ENCODE measurements at places on chromosomes 11 and 22.

DNA sequence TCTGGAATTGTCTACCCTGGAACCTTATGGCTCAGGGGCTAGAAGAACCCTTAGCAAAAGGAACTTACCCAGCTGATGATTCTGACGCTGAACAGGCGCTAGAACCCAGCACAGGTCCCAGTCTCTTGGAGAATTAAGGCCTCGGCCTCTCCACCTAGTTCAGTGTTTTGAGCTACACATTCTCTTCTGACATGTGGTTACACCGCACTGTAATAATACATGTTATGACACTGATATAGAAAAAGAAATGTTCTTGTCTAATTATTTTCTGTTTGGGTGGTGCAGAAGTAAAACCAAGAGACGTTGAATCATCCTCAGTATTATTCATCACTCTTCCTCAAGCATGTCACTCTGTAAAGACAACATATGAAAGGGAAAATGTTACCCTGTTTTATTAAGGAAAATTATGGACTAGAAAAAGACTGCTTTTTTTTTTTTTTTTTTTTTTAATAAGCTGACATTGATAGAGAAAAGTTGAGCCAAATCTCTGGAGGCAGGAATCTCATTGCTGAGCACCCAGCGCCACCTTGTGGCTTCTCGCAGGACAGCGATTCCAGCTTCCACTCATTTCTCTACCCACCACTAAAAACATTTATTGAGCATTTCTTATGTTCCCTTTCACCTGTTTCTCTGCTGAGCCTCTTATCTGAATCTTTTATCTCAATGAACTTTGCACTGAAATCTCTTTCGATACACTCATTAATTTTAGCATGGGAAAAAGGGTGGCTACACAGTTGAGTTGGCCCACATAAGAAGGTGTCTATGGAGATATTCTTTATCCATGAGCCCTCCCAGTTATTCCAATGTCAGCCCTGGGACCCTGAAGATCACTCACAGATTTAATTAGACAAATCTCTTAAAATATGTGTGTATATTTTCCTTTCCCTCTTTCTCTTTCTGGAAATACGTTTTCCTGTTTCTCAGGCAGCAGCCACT lies 12.6 kb upstream of the APLNR start:
- DNase-seq: peak; percentile 39

DNA sequence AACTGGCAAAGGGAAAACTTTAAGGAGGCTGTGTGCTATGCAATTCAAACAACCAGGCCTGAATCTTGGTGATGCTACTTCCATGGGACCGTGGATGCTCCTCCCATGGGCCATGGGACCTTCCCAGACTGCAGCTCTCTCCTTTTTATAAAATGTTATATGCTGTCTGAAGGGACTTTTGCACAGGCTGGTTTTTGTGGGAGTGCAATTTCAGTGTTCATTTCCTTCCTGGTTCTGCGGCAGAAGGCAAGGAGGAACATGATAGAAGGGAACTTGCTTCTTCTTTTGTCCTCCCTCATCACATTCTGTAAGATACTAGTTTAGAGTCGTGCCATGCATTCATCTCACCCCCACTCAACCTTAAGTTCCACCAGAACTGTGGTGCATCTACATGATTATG lies 68.9 kb downstream of the C11orf58 start:
- no peak for DNase-seq

DNA sequence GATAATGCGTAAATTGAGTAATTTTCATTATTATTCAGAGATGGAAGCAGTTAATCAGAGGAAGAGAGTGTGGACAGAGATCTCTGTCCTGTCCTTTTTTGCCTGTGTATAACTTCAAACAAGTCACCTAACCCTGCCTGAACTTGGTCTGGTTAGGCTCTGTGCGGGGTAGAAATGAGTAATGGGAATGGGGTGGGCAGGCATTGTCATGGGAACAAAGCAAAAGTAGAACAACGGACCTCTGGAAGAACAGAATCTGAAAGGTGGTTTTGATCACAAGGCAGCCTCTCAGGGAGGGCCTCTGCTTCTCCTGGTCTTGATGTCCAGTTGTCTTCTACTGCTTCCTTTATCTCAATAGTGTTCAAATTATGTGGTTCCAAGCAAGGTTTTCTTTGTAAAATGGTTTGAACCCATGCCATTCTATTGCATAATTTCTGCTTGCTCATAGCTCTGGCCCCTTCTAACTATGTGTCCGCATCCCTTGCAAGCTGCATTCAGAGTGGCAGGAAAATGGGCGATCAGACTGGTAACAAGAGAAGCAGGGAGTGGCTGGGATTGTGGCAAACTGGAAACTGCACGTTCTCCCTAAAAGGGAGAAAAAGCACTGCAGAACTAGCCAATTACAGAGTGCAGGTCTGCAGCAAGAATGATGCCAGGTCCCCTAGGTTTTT lies 76.1 kb downstream of the PRR5L start:
- DNase-seq: no peak

GRCh38 chr11:120125024-120125423 lies 12.9 kb downstream of the TRIM29 start:
- no peak for DNase-seq

DNA sequence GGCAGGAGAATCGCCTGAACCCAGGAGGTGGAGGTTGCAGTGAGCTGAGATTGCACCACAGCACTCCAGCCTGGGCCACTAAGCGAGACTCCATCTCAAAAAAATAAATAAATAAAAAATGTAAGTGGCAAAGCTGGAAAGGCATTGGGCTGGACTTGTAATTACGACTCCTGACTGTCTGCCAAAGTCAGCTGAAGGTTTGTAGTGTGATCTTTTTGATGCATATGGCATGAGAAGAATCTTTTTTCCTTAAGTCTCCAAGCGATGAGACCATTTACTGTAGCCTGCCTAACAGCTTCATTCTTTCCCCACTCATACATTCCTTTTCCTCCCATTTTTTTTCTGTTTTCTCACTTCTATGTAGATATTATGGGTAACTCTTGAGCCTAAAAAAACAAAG lies 24.8 kb downstream of the CTNND1 start:
- DNase-seq: no peak

DNA sequence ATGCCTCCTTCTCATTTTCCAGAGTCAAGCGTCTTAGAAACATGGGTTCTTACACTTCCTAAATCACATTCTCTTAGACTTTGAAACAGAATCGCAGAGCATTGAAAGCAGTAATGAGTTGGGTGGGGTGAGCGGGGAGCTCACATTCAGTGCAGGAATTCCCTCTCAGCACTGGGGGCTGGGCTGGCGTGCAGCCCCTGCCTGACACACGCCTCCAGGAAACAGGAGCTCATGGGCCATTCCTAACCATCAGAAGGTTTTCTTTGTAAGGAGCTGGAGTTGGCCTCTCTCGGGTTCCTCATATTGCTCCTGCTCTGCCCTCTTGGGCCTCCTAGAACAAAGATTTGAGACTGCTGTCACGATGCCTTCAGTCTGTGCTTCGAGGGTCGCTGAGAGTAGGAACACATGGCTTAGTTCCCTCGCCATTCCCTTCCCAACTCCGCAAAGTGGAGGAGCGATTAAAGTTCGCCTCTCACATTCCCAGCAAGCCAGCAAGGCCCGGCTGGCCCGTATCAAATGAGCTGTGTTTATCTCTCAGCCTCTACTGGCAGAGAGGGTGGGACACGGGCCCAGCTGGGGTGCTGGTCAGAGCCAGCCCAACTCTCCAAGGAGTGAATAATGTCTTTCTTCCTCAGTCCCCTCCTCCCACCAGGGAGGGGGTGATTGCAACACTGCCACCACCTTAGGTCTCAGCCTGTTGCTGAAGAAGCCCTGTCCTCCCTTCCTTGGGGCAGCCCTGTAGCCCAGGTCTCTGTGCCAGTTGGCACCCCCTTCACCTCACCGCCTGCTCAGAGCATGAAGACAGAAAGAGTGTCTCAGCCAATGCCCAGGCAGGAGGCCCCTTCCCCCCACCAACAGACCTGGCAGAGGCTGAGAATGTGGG lies 10.4 kb downstream of the CHRDL2 start:
- DNase-seq: no peak

GRCh38 chr11:9693801-9694553 lies 30.1 kb downstream of the SWAP70 start:
- no peak for DNase-seq

DNA sequence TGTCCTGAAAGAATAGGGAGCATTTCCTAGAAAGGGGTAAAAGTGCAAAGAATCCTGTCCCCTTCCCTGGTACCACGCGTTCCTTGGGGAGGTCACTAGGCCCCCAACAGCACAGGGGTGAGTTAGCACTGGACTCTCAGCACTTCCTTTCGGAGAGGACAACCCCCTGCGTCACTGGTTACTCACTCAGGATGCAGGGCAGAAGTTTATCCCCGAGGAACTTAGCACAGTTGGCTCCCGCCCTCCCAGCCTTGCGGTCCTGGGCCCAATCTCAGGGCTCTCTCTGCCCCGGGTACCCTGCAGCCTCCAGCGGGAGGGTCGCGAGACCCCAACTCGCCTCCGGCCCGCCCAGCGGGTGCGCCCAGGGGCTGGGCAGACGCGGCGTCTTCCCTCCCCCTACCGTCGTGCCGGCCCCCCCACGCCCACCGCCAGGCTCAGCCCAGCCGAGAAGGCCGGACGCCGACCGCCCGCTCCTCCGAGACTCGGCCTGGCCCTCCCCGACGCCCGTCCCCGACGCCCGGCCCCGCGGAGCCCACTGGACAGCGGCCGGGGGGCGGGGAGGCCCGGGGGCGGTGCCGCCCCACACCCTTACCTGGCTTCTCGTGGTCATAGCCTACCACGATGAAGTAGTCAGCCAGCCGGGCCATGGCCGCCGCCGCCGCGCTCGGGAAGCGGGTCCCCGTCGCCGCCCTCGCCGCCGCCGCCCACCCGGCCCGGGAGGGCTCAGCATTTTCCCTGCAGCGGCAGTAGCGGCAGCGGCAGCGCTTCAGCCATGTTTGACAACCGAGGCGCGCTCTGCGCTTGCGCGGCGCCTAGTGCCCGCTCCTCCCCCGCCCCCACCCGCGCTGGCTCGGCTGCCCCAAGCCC lies at the start of gene SBF2:
Gene SBF2, minus strand, starts transcription at position 797 of the 867 bp plus-strand sequence. Its CDS starts 150 bp downstream, at position 647.
- peak; percentile 35 for DNase-seq

DNA sequence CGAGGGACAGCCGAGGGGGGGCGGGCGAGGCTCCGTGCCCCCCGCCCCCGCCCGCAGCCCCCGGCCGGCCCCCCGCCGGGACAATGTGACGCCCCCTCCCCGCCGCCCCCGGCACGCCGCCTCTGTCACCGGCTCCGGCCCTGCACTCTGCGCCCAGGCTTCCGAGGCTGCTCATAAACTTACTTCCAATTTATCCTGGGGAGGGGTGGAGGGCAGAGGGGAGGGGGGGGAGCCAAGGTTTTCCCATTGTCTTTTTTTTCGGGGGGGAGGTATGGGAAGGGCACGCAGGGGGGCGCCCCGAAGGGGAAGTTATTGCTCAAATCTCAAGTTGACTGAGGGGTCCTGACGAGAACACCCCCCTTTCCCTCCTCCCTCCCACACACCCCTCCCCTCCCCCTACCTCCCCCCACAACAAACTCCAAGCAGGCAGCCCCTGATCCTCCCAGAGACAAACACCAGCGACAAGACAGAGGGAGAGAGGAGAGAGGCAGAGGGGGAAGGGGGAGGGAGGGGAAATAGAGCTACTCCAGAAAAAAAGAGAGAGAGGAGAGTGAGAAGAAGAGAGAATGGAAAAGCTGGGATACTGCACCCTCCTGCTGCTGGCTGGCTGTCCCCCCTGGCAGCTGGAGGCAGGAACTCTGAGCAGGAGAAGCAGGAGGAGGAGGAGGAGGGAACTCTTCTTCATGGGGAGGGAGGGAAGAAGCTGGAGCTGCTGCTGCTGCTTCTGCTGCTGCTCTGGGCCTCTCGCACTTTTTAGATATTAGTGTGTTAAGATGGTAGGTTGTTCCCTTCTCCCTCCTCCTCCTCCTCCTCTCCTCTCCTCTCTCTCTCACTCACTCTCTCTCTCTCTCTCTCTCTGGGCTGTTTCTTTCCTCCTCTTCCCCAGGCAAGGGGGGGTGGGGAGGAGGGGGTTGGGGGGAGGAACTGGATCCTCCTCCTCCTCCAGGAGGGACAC lies 631 bp downstream of the PHF21A start:
- peak; percentile 77 for DNase-seq

DNA sequence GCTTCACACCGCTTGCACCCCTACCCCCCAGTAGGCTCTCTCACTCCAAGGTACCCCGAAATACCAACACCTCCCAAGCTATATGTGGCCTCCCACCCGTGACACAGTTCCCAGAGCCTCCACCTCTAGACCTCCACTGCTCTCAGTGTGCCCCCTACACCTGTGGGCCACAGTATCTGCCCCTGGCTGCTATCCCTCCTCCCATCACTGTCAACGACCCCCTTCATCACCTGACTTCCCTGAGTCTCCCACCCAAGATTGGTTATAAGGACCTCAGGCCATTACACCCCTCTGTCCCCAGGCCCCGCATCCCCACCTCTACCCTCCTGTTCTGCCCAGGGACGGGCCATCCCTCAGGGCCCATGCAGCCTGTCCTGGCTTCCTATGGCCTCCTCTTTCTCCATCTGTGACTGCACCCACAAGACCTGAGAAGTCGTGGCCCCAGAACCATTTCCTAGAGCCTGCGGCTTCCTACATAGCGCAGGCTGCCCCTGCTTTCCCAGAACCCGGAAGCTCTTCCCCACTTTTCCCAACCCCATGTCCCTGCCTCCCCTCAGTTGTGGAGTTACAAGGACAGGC lies 734 bp downstream of the ACR start:
- no peak for DNase-seq

- no peak for DNase-seq
These were observed 106.4 kb downstream of the NECTIN1 start for GRCh38 chr11:119622454-119623143.

DNA sequence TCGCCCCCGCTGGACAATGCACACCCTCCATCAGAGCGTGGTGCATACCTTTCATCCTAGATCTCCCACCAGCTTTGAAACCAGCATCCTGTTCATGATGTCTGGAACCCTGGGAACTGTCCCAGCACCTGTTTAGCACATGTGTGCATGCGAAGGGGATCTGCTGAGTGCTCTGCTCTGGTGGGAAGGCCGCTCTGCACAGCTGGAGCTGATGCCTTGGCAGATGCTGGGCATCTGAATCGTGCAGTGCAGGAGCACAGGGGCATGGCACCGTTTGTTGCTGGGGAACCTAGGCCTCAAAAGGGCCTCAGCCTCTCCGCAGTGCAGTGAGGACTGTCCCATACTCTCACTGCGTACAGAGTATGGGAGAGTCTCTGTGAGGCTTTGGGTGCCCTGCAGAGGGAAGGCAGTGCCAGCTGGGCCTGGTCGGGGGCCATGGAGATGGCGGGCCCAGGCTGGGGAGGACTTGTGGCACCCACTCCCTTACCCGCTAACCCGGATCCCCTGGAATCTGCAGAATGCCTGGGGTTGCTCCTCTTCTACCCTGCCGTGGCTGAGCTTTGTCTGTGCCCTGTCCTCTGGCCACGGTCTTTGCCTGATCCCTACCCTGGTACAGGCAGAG lies 72.9 kb upstream of the ATXN10 start:
- DNase-seq: no peak

- no peak for DNase-seq
These were observed 9.7 kb upstream of the RCN1 start for GRCh38 chr11:32081129-32081641.

DNA sequence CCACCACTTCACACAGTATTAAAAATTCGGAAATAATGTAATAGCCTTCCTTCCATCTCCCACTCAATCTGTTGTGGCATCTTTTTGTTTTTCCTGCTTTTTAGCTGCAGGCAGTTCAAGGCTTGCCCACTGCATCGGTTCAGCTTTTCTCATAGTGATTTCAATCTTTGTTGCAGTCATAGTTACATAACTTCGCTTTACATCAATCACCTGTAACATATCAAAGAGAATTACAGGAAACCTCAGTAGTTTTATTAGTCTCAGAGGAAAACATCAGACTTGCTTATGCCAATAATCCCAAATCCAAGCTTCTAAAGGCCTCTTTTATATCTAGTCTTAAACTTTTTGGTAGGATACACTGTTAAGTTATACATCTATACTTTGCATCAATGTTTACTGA lies 20.5 kb downstream of the CHORDC1 start:
- DNase-seq: no peak

GRCh38 chr11:33701302-33702230 lies 940 bp upstream of the C11orf91 start:
- no peak for DNase-seq
